ENCODE measurements at places on chromosomes 13 and 19.

DNA sequence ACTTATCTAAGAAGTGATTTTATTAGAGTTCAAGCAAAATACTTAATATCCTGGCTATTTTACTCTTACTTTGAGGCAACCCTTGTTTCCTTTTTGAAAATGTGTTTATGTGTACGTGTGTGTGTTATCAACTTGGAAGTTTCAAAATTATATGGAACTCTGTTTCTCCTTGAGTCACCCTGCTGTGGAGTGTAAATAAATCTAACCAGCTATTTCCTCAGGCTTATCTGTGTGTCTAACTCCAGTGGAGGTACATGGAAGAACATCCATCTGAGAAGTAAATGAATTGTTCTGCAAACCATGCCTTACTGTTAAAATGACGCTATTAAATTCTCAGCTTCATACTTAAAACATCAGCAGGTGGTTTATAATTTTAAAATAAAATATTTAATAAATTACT lies 583.4 kb upstream of the SLITRK5 start:
- DNase-seq: no peak

GRCh38 chr19:34985249-34986022 lies 14.7 kb upstream of the GRAMD1A start:
- no peak for DNase-seq

GRCh38 chr13:40172878-40173277 lies 493.6 kb downstream of the FOXO1 start:
- no peak for DNase-seq

- DNase-seq: peak; percentile 20
Observed at GRCh38 chr13:66405908-66406802, 824.0 kb downstream of the PCDH9 start.

DNA sequence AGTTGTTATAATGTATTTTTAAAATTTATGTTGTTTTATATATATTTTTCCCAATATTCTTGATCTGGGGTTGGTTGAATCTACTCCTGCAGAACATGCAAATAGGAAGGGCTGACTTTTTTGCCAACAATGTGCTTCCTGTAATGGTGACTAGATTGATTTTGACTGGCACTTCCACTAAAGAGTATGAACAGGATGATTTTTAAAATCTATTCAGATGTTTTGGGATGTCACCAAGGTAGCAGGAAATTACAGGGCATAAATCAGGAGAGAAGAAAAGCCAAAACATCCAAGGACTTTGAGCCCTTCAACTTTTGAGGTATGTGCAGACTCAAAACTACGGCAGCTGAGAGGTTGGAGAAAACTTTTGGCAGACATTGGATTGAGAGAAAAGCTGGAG lies 1047.6 kb downstream of the SLITRK5 start:
- DNase-seq: no peak

GRCh38 chr19:8151767-8152035 lies 2.3 kb upstream of the FBN3 start:
- no peak for DNase-seq

DNA sequence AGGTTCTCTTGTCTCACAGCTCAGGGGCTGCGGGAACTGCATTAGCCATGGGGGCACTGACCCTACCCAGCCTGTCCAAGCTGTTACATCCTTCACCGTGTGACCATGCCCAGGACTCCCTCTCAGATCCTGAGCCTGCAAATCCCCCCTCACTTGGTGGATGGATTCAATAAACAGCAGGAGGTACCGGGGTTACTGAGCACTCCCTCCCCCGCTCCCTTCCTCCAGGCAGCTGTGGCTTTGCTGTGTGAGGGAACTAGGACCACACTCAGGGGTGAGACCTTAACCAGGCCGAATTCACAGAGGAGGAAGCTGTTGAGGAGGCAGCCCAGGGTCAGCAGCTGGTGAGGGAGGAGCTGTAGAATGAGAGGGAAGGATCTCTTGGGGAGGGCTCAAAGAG lies 27.0 kb upstream of the CEACAM1 start:
- DNase-seq: no peak

- DNase-seq: no peak
Observed at GRCh38 chr13:44646044-44646443, 69.9 kb upstream of the TSC22D1 start.

GRCh38 chr13:96904232-96904631 lies 90.0 kb downstream of the OXGR1 start:
- DNase-seq: no peak

DNA sequence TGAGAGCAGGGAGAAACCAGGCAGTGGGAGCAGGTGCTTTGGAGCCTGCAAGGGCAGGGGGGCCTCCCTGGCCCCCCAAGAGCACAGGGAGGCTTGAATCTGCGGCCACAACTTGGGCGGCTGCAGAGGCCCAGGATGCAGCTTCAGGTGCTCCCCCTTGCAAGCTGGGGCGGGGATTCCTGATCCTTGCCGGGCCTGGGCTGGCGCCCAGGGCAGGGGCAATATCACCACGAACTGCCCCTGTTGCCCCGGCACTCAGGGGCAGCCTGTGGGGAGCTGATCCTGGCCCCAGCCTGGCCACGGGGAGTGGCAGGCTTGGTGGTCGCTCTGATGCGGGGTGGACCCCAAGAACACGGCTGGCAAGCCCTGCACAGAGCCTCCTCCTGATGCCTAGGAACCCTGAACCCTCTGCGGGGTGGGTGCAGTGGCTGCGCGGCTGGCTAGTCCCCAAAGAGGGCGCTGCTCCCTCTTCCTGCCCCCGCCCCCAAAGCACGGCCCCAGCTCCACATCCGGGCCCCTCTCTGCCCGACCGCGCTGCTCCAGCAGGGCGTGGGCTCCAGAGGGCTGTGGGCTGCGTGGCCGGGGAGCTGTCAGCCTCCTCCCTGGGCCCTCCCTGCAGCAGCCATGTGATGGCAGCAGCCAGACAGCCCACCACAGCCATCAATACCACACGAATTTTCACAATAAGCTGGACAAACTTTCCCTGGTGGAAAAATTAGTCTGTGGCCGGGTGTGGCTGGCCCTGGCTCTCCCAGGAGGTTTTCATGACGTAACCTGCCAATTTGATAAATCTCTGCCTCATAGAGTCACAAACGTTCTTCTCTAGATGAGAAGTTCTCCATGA lies 21.0 kb downstream of the TNFSF9 start:
- DNase-seq: no peak

DNA sequence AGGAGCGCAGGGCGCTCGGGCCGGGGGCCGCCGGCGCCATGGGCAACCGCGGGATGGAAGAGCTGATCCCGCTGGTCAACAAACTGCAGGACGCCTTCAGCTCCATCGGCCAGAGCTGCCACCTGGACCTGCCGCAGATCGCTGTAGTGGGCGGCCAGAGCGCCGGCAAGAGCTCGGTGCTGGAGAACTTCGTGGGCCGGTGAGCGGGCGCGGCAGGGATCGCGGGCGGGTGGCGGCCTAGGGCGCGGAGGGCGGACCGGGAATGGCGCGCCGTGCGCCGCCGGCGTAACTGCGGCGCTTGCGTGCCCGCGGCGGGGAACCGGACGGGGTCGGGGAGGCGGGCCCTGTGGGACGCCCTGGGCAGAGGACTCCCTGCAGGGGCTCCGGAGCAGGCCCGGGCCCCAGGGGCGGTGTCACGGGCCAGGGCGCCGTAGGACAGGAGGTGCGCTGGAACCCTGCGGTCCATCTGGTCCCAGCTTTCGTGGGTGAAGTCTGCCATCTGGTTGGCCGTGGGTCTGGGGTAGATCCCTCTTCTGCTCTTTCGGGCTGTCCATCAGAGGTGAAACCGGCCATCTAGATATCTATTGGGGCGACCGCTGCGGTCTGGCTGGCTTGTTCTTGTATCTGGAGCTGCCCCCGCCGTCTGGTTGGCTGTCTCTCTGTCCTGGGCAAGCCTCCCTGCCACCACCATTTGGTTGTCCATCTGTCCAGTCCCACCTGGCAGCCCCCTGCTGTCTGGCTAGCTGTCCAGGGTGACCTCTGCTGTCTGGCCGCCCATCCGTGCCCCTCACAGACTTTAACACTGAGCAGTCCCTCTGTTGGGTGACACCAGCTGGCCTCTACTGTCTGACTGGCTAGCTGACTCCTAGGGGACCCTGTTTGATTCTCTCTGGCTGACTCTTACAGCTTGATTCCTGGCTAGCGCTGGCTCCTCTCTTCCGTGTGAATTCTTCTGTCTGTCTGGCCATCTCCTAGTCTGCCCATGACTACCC lies 622 bp downstream of the DNM2 start:
- no peak for DNase-seq

- DNase-seq: no peak
Observed at GRCh38 chr19:29529646-29530539, 4.1 kb downstream of the VSTM2B start.

GRCh38 chr19:40578442-40578908 lies 1.8 kb downstream of the SHKBP1 start:
- no peak for DNase-seq

GRCh38 chr13:98133946-98134345 lies 8.9 kb upstream of the FARP1 start:
- no peak for DNase-seq

DNA sequence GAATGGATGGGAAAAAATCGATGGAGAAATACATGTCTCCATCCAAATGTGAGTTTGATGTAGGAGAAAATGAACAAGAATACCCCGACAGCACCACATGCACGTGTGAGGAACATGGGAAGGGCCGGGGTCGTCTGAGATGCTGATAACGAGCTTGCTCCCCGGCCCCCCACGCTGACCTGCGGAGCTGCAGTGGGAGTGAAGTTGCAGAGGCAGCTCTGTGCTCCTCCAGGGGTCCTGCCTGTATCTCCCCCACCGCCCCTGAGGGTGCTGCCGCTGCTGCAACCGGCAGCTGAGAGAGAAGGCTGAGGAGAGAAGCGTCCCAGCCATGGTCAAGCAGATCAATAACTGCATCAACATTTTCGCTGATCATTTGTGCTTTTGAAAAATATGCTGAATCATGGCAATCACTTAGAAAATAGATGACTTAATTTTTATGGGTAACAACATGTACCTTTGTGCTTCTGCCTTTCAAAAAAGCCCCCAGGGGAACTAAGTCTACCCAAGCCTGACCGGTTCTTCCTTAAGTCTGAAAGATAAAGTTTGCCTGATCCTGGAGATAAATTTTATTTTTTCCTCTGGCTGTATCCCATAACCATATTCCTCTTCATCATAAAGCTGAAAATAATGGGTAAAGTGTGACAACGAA lies 18.2 kb upstream of the NAXD start:
- no peak for DNase-seq

DNA sequence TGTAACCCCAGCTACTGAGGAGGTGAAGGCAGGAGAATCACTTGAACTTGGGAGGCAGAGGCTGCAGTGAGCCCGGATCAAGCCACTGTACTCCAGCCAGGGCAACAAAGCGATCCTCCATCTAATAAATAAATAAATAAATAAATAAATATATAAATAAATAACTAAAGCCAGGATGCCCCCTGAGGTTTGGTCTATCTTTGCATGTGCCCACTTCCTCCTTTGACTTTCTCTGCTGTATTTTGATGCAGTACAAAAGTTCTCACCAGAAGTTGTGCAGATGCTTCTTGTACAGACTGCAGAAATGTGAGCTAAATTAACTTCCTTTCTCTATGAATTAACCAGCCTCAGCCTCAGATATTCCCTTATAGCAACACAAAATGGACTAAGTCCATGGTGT lies 6.5 kb upstream of the N4BP2L2 start:
- DNase-seq: no peak

GRCh38 chr19:38867171-38867780 lies 10.8 kb downstream of the RINL start:
- no peak for DNase-seq

DNA sequence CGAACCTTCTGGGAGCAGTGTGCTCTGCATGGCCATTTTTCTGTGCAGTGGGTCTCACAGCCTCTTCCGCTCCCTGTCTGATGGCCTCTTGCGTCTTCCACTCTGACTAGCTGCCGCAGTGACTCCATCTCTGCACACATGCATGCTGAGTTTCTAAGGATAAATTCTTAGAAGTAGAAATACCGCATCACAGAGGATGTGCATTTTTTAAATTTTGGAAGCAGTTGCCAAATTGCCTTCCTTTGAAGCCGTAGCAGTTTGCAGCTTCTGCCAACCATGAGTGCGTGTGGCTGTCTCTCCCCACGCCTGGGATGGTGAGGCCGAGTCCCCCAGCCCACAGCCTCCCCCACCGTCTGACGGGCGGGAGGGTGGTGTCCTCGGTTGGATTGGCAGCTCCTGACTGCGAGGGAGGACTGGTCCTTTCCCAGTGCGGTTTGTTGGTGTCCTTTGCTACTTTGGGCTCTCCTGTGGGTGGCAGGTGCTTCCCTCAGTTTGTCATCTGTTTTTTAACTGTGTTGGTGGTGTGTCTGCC lies 9.8 kb downstream of the FZR1 start:
- DNase-seq: no peak

DNA sequence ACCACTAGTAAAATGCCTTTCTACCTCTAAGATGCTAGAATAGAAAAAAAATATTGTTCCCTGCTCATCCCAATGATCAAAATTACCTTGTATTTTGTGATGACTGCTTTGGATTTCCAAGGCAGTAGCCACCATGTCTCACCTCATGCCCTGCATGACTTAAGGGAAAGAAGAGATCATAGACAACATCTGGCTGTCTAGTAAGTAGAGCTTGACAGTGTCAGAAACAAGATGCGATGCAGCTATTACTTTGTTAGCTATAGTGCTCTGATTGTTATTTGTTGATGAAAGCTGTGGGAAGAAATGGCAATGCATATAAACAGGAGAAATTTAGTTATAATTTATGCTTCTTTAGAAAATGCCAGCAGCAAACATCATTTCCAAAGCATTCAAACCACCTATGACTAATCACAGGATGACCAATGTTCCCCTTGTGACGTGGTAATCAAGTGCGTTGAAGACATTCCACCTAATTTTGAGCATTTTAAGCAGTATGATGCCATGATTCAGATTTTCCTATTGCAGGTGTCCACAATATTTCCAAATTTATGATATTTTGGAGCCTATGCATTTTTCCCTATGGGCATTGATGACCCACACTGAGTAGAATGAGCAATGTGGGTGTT lies 308.3 kb downstream of the KCNRG start:
- DNase-seq: no peak

DNA sequence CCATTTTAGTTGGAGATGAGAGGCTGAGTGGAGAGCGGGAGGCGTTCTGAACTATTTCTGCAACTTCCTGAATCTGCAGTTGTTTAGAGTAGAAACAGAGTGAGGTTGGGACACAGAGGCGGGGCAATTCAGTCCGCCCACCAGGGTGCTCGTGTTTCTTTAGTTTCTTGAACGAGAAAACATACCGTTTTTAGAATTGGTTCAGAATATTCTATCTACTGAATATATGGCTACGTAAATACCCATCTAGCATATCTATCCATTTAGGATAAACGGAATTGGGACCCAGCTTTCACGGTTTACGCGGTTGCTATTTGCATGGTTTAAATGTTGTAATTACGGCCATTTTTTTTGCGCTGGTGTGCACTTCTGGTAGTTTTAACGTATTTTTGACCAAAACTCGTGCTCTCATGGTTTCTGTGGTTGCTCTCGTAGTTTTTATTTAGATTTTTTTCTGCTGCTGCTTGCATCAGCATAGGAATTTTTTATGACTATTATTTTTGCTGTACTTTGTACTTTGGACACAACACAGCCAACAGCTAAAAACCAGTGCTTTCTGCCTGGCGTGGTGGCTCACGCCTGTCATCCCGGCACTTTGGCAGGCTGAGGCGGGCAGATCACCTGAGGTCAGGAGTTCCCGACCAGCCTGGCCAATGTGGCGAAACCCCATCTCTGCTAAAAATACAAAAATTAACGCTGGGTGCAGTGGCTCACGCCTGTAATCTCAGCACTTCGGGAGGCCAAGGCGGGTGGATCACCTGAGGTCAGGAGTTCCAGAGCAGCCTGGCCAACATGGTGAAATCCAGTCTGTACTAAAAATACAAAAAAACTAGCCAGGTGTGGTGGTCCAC lies 32.7 kb downstream of the TIMM13 start:
- no peak for DNase-seq

All from NCI-H524 treated with DMSO at 0.1 percent for 48 hours (cell line).